Daoy (cell line): ENCODE measurements at places on chromosomes 1 and 21. TPM values are rescaled to one million over a fixed set of nuclear protein-coding genes. Genes with fewer than 3 reads are reported as not detected.

DNA sequence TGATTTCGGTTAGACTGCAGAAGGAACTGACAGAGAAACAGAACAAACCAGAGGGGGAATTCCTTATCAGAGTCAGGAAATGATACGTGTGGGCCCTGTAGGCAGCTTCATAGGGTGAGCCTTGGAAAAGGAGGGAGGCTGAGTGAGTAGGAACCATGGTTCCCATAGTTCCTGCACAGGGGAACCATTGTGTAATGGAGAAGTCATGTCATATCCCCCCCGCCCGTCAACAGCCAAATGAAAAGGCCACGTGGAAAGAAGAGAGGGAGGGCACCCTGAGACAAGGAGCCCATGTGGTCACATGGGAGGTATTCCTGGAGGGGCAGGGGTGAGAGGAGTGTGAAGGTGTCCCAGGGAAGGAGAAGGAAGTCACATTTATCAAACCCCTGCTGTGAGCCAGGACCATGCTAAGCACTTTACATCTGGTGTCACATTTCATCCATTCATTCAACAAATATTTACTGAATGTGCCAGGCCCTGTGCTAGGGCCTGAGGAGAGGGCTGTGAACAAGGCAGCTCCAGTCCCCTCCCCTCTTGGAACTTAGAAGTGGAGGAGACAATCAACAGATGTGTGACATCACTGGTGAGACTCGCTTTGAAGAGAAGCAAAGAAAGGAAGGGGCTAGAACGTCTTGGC is 15.7 kb upstream of the FGR start:
- DNase-seq, result peak; percentile 71

DNA sequence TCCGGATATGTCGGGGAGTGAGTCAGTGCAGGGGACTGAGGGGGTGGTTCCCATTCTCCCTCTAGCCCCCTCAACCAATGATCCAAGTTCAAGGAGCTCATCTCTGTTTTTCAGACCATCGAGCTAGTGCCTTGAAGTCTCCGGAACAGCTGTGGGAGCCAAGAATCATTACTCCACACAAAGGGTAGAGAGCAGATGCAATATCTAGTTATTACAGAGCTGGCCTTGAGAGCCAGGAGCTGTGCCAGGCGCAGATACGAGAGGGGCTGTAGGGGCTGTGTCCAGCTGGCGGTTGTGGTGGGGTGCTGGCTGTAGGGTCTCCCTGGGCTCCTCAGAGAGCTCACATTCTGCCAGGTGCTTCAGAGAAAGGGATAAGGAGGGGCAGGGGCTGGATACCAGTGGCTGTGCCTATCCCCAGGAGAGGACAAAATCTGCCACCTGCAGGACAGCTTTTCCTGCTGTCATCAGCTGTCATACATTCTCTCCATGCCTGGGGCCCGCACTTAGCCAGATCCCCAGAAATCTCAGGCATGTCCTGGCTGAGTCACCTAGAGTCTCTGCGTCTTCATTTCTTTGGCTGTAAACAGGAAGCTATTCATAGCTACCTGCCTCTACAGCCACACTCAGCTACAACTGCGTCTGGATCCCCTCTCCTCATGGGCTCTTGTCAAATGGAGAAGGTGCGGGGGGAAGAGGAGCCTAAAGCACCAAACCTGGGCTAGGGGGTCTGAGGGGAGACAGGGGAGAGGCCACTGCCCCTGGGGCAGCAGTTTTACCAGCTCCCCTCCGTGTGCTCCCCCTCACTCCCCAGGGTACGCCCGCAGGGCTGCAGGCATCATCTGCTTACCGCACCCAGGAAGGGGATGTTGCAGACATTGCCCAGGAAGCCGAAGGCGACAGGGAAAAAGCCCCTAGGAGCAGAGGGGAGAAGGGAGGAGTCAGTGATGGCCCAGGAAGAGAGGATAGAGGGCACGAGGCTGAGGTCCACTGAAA is 2.4 kb upstream of the KISS1 start:
- DNase-seq, result peak; percentile 72

DNA sequence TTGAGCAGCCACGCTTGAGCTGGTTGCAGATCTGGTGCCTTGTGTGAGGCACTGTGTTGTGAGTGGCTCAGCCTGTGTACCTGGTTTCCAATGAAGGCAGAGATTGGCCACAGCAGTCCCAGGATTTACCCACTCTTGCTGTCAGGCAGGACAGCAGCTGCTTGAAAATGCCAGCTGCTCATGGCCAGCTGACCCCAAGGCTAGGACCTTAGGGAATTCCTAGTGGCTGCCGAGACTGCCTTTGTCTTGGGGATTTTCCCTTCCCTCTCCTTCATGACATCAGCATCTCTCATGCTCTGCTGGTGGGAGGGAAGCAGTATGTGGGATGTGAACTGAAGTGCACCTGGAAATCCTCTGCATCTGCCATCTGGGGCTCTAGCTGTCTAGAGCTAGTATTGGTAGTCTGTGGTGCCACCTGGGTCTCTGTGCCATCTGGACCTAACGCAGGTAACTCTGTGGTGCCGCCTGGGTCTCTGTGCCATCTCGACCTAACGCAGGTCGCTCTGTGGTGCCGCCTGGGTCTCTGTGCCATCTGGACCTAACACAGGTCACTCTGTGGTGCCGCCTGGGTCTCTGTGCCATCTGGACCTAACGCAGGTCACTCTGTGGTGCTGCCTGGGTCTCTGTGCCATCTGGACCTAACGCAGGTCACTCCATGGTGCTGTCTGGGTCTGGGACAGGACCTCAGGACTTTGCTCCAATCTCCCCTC is 3.8 kb upstream of the LRRC47 start:
- DNase-seq, result no peak

DNA sequence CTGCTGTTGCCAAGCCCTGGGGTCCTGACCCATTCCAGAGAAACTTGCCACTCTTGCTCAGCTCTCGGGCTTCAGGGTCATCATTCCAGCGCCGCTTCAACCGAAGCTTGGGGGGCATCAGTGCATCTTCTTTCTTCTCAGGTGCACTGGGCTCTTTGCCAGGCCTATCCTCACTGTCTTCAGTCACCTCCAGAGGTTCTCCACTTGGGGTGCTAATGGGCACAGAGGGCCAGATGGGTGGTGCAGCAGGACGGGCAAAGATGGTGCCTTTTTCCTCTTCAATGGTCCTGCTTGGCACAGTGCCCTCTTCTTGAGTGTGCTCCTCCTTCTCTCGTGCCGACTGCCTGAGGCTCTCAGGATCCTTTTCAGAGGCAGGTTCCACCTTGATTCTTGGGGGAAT is 13.3 kb downstream of the ETV3 start:
- no peak for DNase-seq

GRCh38 chr1:28718166-28718565 is 18.6 kb upstream of the YTHDF2 start:
- DNase-seq, result no peak

- DNase-seq, result no peak
Observed at GRCh38 chr1:96465441-96465840, 256.1 kb upstream of the PTBP2 start.

DNA sequence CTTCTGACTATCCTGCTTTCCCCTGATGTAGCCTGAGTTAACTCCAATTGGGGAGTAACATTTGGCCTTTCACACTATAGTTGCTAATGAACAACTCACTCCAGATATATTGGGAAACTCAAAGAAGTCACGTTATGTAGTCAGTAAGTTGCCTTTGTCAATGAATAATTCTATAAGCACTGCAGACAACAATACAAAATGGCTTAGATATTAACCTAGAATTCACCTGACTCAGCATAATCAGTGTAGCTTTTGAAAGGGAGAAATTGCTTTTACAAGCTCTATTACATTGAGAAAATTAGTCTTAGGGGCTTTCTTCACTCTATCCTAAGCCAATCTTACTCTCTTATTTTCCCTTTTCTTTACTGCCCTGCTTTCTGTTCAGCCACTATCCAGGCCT is 303.5 kb upstream of the NR5A2 start:
- no peak for DNase-seq

GRCh38 chr1:93698329-93699048 is 16.9 kb upstream of the BCAR3 start:
- DNase-seq, result no peak

DNA sequence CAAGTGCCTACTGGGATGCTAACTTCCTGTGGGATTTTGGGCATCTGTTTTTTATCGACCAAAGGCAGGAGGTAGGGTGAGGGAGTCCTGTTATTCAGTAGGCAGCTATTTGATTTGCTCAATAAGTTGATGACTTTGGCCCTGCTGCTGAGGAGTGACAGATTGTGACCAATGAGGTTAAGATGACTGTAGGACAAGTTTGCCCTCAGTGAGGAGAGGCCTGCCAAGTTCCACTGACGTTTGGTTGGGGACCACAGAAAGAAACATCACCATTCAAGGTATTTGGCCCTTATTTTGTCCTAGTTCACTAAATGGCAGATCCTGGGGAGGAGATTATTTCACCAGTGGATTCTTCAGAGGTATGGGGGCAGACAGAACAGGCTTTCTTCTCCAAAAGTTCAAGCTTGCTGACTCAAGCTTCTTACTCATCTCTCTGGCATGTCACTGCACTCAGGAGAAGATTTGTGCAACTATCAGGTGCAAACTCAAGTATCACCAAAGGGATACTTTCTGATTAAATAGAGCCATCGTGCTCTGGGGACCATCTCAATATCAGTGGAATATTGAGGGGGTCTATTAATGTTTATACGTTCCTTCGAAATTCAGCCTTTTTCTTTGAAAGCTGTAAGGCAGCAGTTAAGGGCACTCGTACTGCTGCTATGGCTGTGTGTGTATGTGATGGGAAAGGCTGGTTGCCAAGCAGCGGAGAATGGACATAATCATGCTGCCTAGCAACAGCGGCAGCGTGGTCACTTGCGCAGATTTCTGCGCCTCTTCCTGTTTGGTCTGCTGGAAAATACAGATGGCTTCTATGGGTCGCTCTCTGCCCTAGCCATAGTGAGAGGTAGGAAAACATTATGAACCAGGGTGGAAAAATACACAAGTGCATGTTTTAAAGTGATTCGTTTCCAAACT is 78.7 kb downstream of the PBX1 start:
- peak; percentile 67 for DNase-seq

DNA sequence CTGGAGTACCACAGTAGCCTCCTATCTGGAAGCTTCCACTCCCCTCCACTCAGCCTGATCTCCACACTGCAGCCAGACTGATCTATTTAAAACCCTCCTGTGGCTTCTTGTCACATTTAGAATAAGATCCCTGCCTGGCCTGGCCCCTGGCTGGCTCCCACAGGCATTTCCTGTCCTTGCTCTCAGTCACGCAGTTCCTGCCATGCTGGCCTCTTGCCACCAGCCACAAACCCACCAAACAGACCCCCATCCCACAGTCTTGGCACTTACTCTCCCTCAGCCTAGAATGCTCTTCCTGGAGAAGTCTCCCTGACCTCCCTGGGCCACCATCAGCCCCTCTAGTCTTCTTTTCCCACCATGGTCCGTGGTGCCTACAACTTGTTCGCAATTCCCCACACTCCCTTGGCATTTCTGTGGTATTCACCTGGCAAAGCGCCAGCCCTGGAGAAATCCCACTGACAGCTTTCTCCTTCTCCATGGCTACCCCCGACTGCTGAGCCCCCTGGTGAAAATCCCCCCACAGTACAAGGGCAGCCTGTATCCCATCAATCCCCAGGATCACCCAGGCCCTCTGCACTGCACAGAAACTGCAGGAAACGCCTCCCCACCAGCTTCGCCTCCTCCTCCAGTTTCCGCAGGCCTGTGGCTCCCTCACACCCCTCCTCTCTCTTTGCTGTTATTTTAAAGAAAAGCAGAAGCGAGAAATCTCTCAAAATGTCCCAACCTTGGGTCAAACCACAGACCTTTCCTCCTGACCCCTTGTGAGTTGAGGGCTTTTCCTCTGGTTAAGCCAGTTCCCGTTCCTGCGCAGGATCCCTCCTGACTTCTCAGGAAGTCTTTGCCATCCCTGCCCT is 94.5 kb downstream of the SYT2 start:
- DNase-seq, result peak; percentile 87

DNA sequence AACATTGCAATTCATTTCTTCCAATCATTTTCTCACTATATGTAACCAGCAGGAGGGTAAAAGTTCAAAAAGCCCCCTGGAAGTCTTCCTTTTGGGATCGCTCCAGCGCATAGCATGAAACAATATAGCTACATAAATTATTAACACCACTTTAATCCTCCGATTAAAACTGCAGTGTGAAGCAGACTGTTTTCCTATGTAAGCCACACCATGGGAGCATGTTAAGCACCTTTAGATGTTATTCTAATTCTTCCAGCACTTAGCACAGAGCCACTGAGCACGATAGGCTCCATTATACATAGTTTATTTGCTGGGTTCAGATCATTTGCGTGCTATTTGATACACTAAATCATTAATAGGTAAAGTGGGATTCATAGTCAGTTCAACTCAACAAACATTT is 18.4 kb upstream of the GADD45A start:
- DNase-seq, result no peak

- no peak for DNase-seq
Observed at GRCh38 chr1:46364612-46365011, 24.0 kb downstream of the NSUN4 start.

DNA sequence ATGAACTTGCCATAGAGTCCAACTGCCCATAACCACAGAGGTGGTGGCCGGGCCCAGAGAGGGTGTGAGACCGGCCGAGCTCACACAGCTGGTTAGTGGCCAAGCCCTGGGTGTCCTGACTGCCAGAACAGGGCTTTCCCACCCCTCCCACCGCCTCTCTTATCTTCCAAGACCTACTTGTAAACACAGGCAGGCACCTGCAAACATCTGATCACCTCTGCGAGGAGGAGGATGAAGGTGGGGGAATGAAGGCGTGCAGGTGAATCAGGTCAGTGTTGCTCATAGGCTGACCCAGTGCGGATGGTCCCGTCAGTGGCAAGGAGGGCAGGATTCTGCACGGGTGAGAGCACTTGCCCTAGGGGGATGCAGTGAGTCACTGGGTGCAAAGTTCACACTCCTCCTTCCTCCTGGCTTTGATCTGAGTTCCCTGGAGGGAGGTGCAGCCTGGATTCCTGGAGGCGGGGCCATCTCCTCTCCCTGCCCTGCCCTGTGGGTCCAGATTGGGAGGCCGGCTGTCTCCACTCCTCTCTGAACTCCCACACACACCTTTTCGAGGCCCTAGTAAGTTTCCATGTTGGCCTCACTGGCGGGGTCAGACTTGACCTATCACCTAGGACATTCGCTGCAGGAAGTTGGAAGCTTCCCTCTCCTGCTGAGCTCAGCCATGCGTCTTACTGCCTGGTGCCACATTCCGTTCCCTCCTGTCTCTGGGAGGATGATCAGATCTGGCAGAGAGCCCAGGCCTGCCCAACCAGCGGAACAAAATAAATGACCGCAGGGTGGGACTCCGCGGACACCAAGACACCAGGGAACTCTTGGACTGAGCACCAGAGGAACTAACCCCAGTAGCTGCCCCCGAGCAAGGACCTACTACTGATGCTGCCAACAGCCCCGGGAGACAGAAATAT is 7.3 kb downstream of the UQCRHL start:
- peak; percentile 91 for DNase-seq

DNA sequence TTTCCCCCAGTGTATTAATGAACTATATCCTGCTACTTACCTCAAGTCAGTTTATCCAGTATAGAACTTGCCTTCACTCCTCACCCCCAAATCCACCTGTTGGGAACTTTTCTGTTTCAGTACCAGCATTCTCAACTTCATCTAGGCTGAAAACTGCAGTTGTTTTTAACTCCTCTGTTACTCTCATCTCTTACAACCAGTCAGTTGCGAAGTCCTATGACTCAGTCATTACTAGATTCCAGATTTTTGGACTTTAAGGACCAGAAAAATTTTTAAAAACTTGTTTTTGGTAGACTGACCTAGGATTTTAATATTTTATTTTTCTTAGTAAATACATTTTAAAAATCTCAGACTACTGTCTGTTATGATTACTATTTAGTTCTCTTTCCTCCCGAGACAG is 8.1 kb downstream of the GNAI3 start:
- no peak for DNase-seq

GRCh38 chr1:42949312-42950115 is 9.2 kb downstream of the SLC2A1 start:
- peak; percentile 50 for DNase-seq

AMY1A gene
- not detected in 2 replicates for total RNA-seq

XPR1 gene
- 11.3 and 13.4 TPM in 2 replicates for total RNA-seq

S100A16 gene
- 131 and 135 TPM in 2 replicates for total RNA-seq

PTPRC gene
- not detected in 2 replicates for total RNA-seq

CD5L gene
- total RNA-seq, result not detected in 2 replicates

CD1D gene
- total RNA-seq, result 0.34 and 0.98 TPM in 2 replicates
